ENCODE measurements at places on chromosomes 7 and 10.

GRCh38 chr10:71840177-71840957 is 10.7 kb downstream of the PSAP start:
- DNase-seq: no peak

- DNase-seq: no peak
These were observed 200.6 kb downstream of the PTPRN2 start for GRCh38 chr7:158386866-158387545.

DNA sequence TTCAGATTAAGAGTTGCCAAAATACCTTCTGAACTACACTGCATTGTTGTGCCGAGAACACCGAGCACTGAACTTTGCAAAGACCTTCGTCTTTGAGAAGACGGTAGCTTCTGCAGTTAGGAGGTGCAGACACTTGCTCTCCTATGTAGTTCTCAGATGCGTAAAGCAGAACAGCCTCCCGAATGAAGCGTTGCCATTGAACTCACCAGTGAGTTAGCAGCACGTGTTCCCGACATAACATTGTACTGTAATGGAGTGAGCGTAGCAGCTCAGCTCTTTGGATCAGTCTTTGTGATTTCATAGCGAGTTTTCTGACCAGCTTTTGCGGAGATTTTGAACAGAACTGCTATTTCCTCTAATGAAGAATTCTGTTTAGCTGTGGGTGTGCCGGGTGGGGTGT is 45.0 kb downstream of the DAGLB start:
- no peak for DNase-seq

GRCh38 chr7:15680446-15680845 is 6.0 kb downstream of the MEOX2 start:
- DNase-seq: no peak

DNA sequence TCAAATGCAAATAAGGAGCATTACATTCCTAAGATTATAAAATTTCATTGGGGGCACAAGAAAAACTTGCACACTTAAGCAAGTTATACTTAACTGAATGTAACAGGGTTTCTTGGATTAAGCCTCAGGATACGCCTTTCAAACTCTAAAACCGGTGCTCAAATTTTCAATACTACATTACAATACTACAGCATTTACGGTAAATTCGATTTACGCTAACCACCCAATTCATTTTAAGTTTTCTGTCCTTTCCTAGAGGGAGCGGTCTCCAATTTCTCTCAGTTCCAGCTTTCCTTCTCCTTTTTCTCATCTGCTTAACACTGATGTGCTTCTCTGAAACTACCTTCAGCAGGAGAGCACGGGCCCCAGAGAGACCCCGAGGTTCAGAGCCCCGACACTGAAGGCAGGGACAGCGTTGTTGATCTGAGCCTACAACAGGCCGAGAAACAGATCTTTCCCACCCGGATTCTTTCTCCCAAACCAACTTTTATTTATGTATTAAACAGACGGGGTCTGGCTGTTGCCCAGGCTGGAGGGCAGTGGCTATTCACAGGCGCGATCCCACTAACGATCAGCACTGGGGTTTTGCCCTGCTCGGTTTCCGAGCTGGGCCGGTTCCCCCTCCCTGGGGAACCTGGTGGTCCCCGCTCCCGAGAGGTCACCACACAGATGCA is 798 bp downstream of the ZNF425 start:
- DNase-seq: no peak
